ENCODE measurements at places on chromosomes 1 and 21.

DNA sequence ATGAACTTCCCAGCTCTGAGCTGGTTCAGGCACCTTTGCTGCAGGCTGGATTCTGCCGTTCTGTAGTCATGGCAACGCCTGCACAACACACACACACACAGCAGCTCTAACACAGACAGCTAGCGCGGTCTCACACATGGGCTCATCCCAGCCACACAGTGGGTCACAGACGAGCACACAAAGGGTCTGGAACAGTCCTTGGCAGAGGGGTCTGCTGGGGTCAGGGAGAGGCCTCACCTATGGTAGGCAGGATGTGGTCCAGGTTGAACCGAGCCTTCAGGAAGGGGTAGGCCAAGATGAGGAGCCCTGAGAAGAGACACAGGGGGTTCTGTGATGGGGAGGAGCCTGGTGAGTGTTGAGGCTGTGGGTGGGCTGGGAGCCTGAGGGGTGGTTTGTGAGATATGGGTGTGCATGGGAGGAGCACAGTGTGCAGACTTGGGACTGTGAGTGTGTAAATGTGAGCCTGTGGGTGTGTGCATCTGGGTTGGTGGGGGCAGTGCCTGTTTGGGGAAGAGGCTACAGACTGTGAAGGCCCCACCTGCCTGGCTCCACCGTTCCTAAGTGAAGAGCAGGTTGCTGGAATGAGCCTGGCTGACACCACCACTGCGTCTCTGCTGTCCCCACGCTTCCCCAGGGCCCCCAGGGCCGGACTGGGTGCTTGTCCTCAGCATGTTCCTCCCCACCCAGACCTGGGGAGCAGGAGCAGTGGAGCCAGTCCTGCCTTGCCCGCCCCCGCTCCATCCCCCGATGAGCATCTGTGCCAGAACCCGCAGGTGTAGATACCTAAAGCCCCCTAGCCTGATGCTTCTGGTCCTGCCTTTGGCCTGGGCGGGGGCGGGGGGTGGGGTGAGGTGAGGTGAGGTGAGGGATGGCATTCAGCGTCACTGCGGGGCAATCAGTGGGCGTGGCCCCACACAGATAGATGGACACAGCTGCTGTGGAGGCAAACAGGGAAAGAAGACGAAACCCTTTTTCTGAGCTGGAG is 1.5 kb downstream of the KNCN start:
- DNase-seq = peak; percentile 31

DNA sequence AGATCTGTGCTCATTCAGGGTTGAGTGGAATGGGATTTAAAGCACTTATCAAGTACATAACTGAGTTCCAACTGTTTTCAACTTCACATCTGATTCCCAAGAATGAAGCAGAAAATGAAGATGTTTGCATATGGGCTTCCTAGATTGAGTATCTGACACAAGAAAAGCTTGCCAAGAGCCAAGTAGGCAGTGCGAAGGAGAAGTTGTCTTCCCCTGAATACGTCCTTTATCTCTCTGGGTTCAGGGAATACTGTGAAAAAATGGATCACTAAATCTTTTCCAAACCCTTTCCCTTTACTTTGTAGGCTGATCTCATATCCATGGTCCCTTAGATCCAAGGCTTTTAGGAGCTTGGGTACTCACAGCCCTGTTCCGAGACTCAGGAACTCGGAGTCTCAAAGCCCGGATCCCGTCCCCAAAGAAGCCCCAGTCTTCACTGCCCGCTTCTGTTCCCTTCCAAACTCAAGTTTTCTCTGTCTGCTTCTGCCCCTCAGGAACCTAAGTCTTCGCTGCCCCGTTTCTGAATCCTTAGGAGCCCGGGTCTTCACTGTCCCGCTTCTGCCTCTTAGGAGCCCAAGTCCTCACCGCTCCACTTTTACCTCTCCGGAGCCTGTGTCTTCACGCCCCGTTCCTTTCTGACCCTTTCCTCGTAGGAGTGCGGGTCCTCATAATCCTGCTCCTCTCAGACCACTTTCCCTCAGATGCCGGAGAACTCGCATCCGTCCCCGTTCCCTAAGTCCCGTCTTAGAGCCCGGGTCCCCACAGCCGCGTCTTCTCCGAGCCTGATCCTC is 616 bp downstream of the TAF12 start:
- peak; percentile 5 for DNase-seq

GRCh38 chr1:51242546-51242945 is 6.5 kb downstream of the RNF11 start:
- DNase-seq = no peak

DNA sequence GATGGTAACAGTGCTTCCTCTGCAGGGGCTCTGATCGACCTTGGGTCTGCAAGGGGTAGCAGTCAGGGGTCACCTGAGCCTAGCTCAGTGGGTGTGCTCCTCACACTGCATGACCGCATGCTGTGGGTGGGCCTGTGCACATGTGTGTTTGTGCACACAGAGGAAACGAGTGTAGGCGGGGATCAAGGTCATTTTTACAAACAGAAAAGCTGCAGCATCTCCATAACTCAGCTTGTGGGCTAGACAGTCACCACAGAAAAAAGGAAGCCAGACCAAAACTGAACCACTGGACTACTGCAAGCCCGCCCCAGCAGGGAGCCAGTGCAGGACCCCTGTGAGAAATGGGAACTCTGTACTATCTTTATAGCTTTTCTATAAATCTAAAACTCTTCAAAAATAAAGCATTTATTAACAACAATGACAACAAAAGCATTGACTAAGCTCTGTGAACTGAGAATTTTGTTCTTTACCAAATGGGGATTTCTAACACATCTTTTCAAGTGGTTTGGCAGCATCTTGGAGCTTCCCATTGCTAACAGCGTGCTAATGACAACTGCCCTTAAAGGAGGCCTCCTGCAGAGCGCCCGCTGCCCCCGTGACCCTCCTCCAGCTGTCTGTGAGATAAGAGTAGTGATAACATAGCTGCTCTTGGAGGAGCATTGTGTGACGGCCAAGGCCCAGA is 19.9 kb upstream of the NEK2 start:
- no peak for DNase-seq

- DNase-seq = peak; percentile 58
Measured at GRCh38 chr1:44786138-44786840, 1.7 kb downstream of the BEST4 start.

- DNase-seq = no peak
Measured at GRCh38 chr1:169570172-169570574, 16.1 kb downstream of the F5 start.

DNA sequence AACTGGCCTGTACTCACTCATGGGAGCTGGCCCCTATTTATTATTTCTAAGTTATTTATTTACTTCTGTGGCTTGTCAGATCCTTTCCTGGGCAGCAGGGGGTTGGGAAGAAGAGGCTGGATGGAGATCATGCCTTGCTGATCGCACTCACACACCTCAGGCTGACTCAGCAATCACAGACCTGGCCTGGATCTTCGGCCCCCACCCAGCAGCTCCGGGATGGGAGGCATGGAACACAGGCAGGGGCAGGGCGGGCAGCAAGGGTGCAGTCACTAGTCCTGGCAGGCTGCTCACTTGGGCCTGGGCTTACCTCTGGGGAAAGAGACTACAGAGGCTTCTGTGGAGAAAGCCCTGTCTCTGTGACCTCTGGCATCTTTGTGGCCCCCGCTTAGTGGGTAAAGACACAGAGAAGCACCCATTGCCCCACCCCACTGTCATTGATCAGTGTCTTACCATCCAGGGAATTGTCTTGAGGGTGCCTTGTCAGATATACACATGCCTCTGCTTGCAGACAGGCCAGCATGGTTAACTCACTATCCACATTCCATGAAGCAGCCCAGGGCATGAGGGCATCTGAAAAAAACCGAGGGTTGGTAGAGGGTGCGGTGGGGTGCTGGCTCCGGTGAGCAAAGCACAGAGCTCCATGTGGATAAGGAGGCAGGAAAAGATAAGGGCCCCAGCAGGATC is 3.7 kb downstream of the ARTN start:
- no peak for DNase-seq

- DNase-seq = no peak
Measured at GRCh38 chr1:91501971-91502671, 1.5 kb downstream of the CDC7 start.

- no peak for DNase-seq
Measured at GRCh38 chr21:16773206-16773605, 739.6 kb upstream of the CXADR start.

DNA sequence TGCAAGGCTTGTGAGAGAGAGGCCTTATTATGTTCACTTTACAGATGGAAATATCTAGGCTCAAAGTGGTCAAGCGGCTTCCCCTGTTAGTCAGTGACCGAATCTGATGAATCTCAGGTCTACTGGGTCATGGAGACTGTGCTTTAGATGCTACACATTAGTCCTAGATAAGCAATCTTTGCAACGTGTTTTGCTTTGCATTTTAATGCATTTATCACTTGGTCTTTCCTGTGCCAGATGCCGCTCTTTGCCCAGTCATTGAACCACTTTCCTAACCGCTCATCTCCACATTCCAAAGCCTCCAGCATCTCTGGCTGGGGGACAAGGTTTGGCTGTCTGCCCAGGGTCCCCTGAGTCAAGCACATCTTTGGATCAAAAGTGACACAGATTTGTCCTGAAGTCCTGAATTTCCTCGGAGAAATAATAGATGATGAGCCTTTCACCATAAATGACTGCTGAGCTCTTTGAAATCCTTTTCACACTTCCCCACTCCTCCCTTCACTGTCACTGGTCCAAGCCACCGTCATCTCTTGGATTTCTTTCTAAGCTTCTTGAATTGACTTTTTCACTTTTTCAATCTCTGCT is 96.0 kb upstream of the USP24 start:
- peak; percentile 73 for DNase-seq

- no peak for DNase-seq
Measured at GRCh38 chr1:64472805-64473204, 2.9 kb downstream of the CACHD1 start.

GRCh38 chr1:180566026-180566425 is 7.3 kb downstream of the OVAAL start:
- DNase-seq = no peak

DNA sequence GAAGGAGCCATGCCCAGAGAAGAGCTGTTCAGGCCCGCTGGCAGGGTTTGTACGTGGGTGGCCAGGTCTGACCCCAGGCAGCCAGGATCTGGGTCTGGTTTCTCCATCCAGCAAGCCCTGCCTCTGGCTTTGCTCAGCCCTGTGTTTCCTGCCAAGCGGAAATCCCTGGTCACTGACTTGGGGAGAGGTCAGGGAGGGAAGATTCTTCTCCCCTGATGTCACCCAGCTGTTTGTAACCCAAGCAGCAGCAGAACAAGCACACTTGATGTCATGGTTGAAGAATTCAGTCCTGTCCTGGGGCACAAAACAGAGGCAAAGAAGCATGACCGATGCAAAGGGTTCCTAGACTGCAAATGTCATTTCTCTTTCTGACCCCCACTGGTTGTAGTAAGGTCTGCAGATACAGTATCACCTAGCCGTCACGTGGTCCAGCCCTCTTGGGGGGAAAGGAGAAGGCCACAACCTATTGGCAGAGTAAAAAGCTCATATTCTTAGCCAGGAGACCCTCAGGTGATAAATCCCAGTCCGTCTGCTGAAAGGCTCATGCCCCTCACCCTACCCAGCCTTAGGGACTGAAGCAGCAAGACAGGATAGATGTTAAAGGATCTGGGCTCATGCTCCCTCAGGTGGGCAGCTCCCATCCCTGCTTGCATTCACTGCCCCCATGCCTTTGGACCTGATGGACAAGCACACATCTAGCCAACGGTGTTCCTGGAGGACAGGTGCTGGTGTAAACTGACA is 120.9 kb downstream of the SYT2 start:
- DNase-seq = peak; percentile 99

DNA sequence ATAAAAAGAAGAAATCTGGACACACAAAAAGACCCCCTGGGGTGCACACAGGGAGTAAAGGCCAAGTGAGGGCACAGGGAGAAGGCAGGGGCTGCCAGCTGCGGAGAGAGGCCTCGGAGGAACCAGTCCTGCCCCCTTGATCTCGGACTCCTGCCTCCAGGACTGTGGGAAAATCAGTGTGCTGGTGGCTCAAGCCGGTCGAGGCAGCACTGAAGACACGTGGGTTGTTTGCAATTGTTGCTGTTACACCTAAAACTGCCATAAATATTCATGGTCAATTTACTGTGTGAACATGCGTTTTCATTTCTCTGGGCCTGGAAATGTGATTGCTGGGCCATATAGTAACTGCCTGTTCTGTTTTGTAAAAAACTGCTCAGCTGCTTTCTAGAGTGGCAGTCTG is 18.5 kb downstream of the IBA57 start:
- no peak for DNase-seq

DNA sequence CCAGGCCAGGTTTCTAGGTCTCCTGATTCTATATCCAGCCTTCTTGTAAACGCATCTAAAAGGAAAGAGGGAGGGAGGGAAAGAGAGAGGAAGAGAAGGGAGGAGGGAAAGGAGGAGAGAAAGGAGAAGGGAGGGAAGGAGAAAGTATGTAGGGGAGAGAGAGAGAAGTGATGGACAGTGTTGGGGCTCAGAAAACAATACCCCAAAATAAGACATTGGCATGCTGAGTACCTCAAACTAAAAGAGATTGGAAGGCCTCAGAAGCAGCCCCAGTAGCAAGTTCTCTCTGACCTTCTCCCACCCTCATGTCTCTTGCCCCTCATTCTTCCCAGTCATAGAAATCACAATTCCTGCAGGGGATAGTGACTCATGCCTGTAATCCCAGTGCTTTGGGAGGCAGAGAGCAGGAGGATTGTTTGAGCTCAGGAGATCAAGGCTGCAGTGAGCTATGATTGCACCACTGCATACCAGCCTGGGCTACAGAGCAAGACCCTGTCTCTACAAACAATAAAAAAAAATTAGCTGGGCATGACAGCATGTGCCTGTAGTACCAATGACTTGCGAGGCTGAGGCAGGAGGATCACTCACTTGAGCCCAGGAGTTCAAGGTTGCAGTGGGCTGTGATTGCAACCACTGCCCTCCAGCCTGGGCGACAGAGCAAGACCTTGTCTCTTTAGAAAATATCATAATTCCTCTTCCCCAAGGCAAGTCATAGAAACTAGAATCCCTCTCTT is 51.2 kb downstream of the DNTTIP2 start:
- peak; percentile 60 for DNase-seq

- no peak for DNase-seq
Measured at GRCh38 chr1:160682983-160683865, 28.4 kb downstream of the CD48 start.

- DNase-seq = no peak
Measured at GRCh38 chr1:75472971-75473603, 137.8 kb downstream of the SLC44A5 start.

GRCh38 chr1:233368789-233369130 is 41.2 kb downstream of the MAP3K21 start:
- DNase-seq = no peak

GRCh38 chr1:17875171-17875881 is 120.2 kb downstream of the ACTL8 start:
- peak; percentile 91 for DNase-seq

GRCh38 chr1:242854466-242854865 is 330.0 kb upstream of the PLD5 start:
- DNase-seq = no peak
